CD4-positive, alpha-beta T cell treated with Interleukin-2 at 100 ng/mL for 4 hours (primary cell): ENCODE measurements at places on chromosomes 12 and 14.
A peak's percentile ranks its signal among the peaks of the same experiment; 100 is the strongest.

DNA sequence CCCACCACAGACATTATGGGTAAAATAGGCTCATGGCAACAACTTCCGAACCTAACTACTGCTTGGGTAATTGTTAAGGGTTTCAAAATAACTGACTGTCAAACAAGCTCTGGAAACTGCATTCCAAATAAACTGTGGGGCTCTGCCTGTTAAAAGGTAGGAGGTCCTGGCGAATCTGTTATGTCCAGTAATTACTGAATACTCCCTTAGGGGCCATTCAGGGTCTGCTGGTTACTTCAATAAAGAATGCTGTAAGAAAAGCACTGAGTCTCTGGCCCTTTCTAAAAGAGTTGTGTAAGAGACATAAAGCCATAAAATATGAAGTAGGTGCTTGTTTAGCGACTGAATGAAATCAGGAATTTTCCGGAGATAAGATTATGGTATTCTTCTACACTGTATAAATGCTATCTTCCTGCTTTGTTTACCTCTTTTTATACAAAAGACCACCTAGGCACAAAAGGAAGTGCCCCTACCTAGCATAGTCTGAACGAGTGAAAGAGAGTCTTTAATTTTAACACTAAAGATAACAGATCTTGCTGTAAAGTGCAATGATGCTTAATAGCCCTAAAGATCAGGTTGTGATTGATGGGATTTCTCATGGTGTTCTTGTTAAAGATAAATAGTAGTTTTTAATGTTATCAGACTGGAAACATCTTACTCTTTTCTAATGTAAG, 127.8 kb downstream of the FBXL14 start:
- DNase-seq: no peak

GRCh38 chr12:65685514-65685913, 138.8 kb upstream of the HMGA2 start:
- DNase-seq: no peak

DNA sequence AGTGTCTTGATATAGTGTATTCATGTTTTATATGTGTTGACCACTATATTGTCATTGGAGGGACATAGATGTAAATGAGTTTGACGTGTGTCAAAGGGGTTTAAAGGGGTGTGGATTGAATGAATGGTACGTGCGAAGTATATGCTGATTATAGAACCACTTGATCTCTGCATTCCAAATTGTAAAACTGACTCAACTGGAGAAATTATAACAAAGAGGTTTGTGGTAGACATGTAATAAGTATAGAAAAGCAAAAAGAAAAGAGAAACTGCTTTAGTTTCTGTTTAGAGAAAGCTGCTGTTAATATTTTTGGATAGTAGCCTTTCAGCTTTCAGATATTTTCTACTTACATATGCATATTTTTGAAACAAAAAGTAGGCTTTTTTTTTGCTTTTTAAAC, 8.9 kb upstream of the MYRFL start:
- DNase-seq: no peak

GRCh38 chr14:95519699-95520098, 3.2 kb upstream of the SYNE3 start:
- peak; percentile 84 for DNase-seq

DNA sequence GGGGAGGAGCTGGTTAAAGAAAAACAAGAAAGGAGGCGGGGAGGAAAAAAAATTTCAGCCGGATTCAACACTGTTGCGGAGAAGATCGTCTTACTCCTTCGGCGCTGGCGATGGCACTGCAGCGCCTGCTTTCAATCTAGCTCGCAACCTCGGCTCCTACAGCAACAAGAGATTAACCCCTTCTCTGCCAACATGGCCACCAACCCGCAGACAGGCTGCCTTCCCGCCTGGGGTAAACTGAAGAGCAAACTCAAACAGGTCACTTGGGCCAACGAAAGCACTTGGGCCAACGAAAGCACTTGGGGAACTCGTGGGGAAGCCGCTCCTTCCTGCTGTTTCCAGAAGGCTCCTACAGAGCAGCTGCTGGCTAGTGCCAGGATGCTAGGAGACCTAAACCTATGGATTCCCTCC, 73.7 kb downstream of the CIT start:
- no peak for DNase-seq

GRCh38 chr14:32564596-32564995, 235.5 kb downstream of the AKAP6 start:
- DNase-seq: peak; percentile 2

GRCh38 chr14:61562321-61563161, 132.8 kb upstream of the HIF1A start:
- DNase-seq: peak; percentile 72

DNA sequence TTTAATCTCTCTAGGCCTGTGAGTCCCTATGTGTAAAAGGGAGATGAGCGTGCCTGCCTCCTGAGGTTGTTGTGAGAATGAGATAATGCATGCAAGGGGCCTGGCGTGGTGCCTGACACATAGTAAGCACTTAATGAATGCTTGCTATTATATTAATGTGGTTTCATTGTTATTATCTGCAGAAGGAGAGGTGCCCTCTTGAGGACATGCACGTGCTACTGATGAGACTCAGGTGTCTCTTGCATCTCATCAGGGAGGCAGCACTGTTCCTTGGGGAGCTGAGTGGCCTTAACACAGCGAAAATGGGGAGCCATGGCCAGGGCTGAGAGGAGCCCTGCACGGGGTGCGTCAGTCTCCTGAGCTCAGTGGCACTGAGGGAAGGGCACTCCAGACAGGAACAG, 29.9 kb upstream of the BCDIN3D start:
- no peak for DNase-seq

GRCh38 chr12:132151145-132151765, 7.0 kb downstream of the NOC4L start:
- no peak for DNase-seq

- no peak for DNase-seq
Observed at GRCh38 chr12:107948391-107948945, 174.0 kb downstream of the ASCL4 start.

DNA sequence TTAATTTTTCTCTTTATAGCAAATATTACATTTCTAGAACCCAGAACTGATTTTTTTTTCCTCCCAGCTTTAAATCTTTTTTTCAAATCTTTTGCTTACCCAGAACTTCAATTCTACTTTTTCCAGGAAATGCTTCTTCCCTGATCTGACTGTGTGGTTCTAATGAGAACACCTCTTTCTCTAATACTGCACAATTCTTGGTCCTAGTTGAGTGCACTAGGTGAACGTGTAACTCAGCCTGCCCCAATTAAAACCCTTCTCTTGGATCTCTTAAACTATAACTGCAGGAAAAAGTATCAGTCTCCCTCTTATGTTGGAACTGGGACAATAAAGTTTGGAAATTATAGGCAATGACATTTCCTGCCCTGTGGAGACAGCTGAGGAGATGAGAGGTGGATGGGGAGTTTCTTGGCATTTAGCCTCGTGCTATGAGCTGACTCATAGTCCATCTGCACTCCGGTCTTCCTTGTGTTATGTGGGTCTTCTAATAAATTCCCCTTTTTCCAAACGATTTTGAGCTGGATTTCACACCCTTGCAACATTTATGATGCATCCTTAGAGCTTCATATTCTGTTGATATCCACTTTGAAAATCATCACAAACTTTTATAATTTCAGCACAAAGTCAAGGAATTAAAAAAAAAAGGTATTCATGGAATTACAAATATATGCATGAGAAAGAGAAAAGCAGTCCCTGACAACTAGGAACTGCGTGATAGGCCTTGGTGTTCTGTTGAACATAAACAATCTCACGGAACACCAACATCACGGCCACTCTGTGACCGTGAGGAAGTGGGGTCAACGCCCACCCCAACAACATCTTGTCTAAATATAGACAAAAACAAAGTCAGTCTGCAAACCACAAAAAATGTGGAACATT, 52.4 kb downstream of the BRMS1L start:
- no peak for DNase-seq

DNA sequence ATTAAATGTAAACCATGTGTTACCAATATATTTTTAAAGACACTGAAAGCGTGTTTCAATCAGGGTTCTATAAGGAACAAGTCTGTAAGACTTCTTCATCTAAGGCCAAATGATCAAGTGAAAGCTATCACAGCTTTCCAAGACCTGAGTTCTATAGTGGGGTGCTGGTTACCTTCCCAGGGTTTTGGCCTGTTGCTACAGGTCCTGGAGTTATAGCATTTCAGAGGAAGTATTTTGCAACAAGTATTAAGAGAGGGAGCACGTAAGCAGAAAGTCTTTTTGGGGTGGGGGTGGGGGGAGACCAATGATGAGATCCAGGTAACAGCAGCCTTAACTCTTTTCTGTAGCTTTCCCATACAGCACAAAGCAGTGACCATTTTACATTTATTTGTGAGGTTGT, 43.8 kb downstream of the FOXN3 start:
- DNase-seq: no peak

DNA sequence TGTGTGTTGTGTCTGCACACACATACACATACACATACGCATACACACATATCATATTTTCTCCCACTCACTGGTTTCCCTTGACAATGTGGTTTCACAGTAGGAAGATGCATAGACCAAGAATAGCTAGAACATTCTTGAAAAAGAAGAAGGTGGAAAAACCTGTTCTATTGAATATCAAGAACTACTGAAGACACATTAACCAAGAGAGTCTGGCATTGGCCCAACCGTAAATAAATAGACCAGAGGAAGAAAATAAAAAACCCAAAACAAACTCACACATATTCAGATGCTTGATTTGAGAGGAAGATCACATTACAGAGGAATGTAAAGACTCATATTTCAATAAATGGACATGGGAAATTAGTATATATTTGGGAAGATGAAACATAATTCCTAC, 311.3 kb downstream of the FOXG1 start:
- no peak for DNase-seq

DNA sequence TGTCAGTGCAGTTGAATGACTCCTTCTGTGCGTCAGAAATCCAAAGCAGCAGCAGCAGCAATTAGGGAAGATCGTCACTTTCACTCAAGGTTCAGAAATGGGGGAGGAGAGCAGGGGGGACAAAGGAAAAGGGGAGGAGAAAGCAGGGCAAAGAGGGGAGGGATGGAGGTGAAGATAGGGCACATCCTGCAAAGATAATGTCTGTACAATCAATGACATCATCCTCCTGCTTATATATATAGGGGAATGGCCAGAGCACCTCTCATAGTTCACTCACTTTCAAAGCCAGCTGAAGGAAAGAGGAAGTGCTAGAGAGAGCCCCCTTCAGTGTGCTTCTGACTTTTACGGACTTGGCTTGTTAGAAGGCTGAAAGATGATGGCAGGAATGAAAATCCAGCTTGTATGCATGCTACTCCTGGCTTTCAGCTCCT, at the start of gene NTS:
TSS of gene NTS (plus strand) at position 265 of the 431 bp plus-strand sequence. CDS start at position 374, 109 bp downstream.
- DNase-seq: no peak

GRCh38 chr14:61140271-61140670, 140.9 kb downstream of the TMEM30B start:
- DNase-seq: no peak

DNA sequence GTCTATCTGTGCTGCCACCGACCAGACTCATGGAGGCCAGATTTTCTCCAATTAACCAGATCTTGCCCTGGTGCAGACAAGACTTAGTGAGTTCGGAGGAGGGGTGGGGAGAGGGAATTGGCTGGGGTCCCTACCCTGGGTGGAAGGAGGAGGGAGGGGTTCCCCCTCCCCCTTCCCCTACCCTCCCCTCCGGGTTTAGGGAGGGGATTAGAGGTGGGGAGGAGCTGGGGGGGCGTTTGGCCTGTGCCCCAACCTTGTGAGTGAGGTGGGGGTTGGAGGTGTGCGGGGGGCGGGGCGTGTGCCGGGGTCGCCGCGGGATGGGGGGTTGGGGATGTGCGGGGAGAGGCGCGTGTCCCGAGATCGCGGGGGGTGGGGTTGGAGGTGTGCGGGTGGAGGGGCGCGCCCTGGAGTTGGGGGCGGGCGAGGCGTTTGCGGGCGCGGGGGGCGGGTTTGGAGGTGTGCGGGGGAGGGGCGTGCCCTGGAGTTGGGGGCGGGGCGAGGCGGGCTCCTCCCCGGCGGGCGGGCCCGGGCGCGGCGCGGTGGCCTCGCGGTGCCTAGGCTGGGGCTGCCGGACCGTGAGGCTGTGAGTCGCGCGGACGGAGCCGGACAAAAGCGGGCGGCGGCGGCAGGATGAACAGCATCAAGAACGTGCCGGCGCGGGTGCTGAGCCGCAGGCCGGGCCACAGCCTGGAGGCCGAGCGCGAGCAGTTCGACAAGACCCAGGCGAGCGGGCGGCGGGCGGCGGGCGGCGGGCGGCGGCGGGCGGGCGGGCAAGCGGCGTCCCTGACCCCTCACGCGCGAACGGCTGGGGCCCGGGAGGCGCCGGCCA, at the start of gene HIP1R:
TSS of gene HIP1R (plus strand) at position 537 of the 829 bp plus-strand sequence. CDS start at position 631, 94 bp downstream.
- DNase-seq: peak; percentile 38

- DNase-seq: no peak
Observed at GRCh38 chr12:43196268-43196907, 355.6 kb downstream of the ADAMTS20 start.

DNA sequence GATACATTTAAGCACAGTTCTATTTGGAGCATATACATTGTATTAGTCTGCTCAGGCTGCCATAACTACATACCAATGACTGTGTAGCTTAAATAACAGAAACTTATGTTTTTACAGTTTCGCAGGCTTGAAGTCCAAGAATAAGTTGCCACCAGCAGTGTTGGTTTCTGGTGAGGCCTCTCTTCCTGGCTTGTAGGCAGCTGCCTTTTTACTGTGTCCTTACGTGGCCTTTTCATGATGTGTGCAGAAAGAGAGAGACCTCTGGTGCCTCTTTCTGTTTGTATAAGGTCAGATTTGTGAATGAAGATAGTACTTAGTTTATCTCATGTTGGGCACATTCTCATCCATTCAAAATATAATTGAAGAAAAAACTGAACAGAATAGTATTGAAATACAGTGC, 636.6 kb downstream of the FLRT2 start:
- no peak for DNase-seq

GRCh38 chr12:121115530-121115929, 17.1 kb upstream of the P2RX7 start:
- DNase-seq: no peak

GRCh38 chr14:104553166-104554087, 26.1 kb upstream of the C14orf180 start:
- no peak for DNase-seq

DNA sequence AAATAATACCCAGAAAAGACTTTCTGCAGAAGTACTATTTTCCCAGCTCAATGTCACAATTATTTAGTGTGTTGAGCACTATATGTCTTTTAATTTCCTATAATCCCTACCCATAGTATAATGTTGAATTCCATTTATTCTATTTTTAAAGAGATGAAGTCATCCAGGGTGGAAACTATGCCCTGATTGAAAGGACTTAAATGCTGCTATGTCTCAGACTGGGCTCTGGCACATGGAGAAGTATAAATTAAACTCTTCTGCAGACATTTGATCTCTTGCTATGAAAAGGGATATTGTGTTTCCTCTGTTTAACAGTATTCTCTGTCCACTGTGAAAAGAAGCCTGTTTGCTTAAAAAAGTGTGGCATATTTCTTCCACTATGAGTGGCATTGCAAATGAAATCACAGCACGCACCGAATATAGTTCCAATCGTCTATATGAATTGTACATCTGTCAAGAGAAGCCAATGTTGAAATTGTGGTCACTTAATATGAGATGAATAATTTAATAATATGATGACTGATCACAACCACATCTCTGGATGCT, 192.3 kb downstream of the BCAT1 start:
- DNase-seq: no peak

DNA sequence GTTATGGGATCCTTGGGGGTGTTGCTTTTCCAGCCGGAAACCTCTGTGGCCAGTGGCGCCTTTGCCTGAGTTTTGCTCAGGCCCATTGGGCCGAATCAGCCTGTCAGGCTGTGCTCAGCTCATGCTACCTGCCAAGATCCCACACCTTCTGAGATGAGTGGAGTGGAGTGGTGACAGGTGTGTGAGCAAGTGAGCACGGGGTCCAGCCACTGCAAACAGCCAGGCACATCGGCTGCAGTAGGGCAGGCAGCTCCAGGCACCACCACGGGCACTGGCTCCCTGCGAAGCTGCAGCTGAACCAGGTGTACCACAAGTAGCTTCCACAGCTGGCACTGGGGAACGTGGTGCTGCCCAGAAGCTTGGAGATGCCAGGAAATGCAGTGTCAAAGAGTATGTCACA, 21.1 kb upstream of the WDR89 start:
- DNase-seq: no peak
